ENCODE measurements at places on chromosomes 2 and 18.

DNA sequence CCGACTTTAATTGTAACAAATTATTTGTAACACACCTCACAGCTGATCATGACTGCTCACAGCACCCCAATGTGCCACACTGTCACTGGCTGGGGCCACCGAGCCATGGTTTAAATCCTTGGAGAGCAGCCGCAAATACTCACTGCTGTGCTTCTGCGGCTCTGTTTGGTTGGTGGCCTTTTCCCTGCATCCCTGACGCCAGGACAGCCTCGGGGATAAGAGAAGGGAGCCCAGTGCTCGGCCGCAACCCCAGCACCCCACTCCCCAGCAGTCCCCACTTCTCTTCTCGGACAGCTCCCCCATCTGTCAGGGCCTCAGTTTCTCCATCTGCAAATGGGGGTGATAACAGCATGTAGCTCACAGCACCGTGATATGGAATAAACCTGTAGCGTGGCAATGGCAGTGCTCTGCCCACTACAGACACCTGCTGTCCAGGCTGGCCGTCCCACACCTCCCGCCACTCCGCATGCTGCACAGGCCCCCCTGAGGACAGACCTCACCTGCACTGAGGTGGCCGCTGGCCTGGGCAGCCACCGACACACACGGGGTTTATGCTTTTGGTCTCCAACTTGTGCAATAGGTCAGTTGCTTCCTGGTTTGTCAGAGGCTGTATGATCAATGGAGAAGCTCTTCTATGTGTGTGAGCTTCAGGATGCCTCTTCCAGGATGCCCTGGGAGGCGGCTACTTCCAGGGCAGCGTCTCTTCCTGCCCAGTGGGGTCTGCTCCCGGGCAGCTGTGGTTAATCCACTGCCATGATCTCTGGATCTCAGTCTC is 87.1 kb downstream of the NDUFA10 start:
- no peak for DNase-seq

GRCh38 chr18:21257386-21257785 is 15.4 kb downstream of the GREB1L start:
- DNase-seq, result no peak

- no peak for DNase-seq
Observed at GRCh38 chr2:136022396-136023146, 37.1 kb upstream of the DARS1 start.

DNA sequence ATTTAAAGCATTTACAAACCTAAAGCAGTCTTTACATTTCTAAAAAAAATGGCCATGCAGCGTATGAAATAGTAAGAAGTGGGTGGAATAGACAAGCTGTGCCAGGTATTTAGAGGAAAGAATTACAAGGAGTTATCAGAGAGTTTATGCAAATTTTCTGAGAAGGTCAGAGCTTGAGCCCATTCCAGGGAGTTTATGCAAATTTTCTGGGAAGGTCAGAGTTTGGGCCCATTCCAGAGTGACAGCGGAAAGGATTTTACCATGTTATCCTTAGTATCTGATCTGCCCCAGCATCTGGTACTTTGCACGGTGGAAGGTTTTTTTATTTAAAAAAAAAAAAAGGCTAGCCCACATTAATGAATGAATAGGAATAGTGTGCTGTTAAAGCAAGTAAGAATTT is 1.4 kb upstream of the DOK6 start:
- no peak for DNase-seq

GRCh38 chr2:74407682-74408081 is 13.7 kb downstream of the C2orf81 start:
- no peak for DNase-seq

DNA sequence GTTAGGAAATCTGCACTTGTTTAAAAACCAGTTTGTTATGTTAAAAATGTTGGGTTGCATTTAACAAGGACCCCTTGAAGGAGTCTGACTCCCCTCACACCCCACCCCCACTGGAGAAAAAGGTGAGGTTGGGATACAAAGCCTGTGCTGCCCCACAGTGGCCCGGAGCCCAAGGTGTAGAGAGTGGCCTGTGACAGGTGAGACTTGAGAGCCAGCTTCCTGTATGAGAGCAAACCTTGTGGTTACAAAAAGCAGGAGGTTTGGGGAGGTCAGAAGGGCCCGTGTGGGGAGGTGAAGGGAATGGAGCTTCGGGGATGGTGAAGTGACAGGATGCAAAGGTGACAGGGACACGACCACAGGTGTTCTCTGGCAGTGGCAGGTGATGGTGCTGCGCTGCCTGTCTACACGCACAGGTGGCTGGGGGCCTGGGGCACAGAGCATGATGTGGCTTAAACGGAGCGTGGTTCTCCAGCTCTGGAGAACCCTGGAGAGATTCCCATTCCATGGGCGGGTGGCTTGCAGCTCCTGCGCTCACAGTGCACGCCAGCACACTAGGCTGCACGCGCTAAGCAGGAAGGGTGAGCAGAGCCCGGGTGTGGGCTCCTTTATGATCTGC is 29.0 kb downstream of the IMPA2 start:
- DNase-seq, result no peak

DNA sequence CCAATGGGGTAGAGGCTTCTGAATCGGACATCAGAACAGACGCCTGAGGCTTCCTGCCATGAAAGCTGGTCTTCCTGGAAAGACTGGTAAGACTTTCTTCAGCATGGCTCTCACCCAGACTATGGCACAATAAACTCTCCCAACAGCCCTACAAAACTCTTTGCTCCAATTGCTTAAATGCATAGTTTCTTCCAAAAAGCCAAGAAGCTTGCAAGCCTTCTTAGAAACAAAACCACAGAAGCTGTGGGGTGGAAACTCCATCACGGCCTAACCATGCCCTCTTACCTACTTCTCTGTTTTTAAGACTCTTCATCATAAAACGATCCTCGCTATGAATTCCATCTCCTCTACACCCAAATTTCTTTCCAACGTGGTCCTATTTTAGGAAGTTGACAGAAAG is 48.2 kb downstream of the PAX8 start:
- no peak for DNase-seq

- DNase-seq, result no peak
Observed at GRCh38 chr2:111946294-111947114, 48.1 kb downstream of the MERTK start.

GRCh38 chr2:236200378-236200777 is 32.2 kb upstream of the GBX2 start:
- DNase-seq, result no peak

GRCh38 chr2:83742117-83742782 is 716.8 kb downstream of the SUCLG1 start:
- no peak for DNase-seq

DNA sequence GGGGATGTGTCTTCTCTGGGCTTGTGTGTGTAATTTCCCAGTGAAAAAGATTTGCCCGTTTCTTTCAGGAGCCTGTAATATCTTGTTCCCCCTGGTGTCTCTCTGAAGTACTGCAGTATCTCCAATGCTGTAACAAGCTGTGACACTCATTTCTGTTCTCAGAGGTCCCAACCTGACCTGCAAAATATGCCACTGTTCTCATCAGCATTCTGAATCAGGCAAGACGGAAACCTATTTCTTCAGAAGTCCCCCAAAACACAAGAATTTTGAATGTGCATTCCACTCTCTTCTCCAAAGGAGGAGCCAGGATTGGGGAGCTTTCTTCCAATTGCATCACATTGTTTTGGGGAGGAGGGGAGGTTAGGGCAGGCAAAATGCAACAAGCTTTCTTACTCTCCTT is 77.0 kb upstream of the CNGA3 start:
- DNase-seq, result no peak

- DNase-seq, result no peak
Observed at GRCh38 chr2:213281156-213281555, 3.1 kb upstream of the SPAG16 start.

- no peak for DNase-seq
Observed at GRCh38 chr2:23684395-23685176, 242.3 kb downstream of the ATAD2B start.

DNA sequence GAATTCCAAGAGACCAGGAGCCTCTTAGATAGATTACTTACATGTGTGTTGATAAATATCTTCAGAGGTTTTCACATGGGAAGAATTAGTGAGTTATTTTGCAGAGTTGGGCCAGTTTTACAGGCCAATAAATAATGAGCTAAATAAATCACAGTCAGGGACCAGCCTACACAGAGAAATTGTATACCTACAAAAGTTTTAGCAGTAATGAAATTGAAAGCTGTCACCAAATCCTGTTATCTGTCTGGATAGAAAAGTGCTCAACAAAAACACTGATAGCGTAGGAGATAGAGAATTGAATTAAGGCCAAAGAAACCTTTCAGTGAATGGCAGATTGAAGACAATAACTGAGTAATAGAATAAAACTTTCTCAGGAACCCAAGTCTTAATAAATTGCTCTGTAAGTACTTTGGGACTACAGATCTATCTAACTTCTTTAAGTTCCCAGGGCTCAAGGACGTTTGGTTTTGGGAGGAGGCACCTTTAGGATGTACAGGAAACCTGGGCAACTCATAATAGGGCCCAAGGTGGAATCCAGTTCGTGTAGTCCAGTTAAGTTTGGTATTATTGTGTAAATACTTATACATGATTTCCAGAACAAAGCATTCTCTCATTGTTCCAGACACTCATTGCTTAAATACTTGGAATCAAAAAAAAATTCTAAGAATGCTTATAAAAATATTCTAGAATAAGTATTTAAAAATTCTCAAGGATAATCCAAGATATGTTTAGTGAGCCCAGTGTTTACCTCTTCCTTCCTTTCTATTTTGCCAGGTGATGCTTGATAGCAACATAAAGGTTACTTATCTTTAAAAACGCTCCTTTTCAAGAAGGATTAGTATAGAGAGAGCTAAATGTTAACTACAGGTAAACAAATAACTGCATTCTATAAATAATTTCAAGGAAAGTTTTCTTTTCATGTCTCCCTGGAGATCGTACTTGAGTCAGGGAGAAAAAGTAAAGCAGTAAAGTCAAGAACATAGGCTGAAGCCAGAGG is 134.5 kb downstream of the NCKAP5 start:
- DNase-seq, result no peak

- DNase-seq, result no peak
Observed at GRCh38 chr2:30446602-30447148, 371 bp upstream of the LCLAT1 start.

GRCh38 chr2:145715601-145716000 is 1195.7 kb upstream of the ZEB2 start:
- DNase-seq, result no peak

DNA sequence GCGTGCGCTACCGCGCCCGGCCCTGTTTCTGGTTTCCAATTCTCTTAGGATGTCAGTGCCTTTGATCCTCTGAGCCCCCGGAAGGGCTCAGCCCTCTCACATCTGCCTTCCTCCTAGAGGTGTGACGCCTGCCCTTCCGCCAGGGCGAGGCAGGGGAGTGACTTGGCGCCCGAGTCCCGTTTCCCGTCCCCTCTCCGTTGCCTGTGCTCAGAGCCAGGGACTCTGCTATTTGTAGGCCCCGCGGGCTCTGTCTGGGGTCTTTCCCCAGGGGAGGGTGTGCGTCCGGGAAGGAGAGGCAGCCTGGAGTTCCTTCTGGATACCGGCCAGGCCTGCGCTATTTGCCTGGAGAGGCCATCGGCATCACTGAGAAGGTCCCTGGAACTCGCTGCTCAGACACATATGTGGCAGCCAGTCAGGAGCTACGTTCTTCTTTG is 103.7 kb upstream of the TAF1B start:
- no peak for DNase-seq

GRCh38 chr18:22765896-22766295 is 167.2 kb upstream of the RBBP8 start:
- no peak for DNase-seq

DNA sequence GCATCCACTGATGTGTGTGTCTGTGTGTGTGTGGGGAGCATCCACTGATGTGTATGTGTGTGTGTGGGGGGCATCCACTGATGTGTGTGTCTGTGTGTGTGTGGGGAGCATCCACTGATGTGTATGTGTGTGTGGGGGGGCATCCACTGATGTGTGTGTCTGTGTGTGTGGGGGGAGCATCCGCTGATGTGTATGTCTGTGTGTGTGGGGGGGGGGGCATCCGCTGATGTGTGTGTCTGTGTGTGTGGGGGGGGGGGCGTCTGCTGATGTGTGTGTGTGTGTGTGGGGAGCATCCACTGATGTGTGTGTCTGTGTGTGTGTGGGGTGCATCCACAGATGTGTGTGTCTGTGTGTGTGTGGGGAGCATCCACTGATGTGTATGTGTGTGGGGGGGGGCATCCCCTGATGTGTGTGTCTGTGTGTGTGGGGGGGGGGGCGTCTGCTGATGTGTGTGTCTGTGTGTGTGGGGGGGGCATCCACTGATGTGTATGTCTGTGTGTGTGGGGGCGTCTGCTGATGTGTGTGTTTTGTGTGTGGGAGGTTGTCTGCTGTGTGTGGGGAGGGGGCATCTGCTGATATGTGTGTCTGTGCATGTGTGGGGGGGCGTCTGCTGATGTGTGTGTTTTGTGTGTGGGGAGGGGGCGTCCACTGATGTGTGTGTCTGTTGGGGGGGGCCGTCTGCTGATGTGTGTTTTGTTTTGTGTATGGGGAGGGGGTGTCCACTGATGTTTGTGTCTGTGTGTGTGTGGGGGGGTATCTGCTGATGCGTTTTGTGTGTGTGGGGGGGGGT is 125.9 kb downstream of the NFATC1 start:
- DNase-seq, result no peak

DNA sequence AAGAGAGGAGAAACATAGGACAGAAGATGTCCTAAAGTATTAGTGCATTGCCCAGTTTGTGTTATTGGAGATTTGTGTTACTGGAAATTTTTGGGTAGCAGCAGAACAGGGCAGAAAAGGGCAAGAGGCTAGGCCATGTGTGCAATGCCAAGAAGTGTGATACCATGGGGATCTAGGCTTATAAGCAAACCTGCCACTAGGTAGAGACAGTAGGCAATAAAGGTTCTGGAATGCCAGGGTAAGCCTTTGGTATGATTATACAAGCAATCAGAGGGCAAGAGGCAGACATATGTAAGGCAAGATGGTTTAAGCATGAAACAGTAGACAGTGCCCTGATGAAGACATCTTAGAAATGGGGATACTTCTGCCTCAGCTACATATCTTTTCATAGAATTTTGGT is 12.3 kb upstream of the CERS6 start:
- no peak for DNase-seq

- DNase-seq, result no peak
Observed at GRCh38 chr2:174535757-174536703, 49.2 kb upstream of the GPR155 start.

DNA sequence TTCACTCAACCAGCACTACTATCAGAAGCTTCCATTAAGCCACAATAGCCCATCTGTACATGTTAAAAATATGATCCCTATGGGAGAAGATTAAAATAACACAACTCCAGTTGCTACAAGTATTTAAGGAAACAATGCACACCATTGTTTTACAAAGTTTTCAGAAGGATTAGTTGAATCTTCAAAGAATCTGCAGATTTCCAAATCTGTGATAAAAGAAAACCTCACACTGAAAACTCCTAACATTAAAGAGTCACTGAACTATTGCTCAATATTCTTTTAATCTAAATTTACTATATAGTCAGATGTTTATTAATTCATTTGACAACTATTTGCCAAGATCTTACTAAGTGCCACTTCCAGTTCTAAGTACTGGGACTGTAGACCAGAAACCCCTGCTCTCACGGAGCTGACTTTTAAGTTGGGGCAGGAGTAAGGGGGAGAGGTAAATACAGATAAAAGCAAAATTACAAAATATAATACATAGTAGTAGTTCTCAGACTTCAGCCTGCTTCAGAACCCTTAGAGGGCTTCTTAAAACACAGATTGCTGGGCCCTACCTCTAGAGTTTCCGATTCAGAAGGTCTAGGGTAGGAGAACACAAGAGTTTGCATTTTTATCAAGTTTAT is 94.4 kb downstream of the STK39 start:
- DNase-seq, result no peak

GRCh38 chr2:182435754-182436153 is 8.9 kb upstream of the PDE1A start:
- DNase-seq, result no peak

Data from anterior cingulate cortex (tissue), 58 donors.